Inflammatory macrophage treated with lipopolysaccharide for 4 hours (primary cell): ENCODE measurements at places on chromosomes 1 and 21.

DNA sequence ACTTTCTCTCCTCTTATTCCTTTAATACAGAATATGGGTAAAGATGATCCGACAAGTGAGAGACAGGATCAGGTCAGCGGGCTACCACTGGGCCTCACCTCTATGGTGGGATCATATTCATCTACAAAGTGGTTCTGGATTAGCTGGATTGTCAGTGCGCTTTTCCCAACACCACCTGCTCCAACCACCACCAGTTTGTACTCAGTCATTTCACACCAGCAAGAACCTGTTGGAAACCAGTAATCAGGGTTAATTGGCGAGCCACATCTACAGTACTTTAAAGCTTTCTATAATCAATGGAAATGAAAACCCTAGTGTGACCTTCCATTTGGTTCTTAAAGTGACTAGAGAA is 643 bp downstream of the NRAS start:
- no peak for DNase-seq

GRCh38 chr1:244381878-244382565 is 69.7 kb downstream of the ADSS2 start:
- DNase-seq: peak; percentile 47

DNA sequence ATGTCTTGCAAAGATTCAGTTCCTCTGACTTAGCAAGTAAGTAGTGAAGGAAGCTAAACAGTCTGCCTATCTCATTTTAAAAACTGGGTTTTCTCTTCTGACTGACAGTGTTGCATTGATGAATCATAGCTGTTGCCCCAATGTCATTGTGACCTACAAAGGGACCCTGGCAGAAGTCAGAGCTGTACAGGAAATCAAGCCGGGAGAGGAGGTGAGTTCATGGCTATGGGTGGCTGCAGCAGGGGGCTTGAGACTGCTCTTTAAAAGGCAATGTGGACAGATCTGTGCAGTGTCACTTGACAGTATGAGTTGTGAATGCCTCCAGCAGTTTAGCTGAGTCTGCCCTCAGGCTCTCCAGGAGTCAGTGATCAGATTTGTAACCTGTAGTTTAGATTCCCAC is 46.6 kb downstream of the SMYD2 start:
- no peak for DNase-seq

DNA sequence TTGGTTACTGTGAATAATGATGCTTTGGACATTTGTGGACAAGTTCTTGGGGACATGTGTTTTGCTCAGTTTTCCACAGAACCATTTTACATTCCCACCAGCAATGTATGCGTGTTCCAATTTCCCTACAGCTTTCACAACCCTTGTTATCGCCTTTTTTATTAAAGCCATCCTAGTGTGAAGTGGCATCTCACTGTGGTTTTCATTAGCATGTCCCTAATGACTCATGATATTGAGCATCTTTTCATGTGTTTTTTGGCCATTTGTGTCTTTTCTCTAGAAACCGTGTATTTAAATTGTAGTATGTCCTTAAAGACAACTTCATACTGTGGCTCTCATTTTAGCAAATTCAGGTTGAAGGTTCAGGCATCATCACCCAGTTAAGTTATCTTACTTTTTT is 132.1 kb downstream of the TGFBR3 start:
- DNase-seq: no peak

- no peak for DNase-seq
Observed at GRCh38 chr1:175818929-175819328, 75.5 kb upstream of the TNR start.
